ENCODE measurements at places on chromosomes 4 and X. TPM values are rescaled to one million over a fixed set of nuclear protein-coding genes. Genes with fewer than 3 reads are reported as not detected.

DNA sequence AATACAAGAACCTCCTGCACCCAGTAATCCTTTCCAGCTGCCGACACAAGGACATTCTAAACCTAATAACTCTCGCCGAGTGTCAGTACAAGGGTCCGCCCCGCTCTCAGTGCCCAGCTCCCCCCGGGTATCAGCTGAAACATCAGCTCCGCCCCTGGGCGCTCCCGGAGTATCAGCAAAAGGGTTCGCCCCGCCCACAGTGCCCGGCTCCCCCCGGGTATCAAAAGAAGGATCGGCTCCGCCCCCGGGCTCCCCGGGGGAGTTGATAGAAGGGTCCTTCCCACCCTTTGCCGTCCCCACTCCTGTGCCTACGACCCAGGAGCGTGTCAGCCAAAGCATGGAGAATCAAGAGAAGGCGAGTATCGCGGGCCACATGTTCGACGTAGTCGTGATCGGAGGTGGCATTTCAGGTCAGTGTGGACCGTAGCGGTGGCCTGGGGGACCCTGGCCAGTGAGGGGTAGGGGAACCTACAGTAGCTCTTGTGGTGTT, at the start of gene MAOA:
TSS of gene MAOA (plus strand) at position 295 of the 490 bp plus-strand sequence. CDS start at position 338, 43 bp downstream.
- H3K27ac ChIP-seq = peak within 1 kb of the TSS; percentile 80
- H3K4me3 ChIP-seq = peak within 1 kb of the TSS; percentile 70
- H3K4me1 ChIP-seq = no peaks in the 10 kb centered on the region
- no peaks in the 10 kb centered on the region for H3K27me3 ChIP-seq
- H3K36me3 ChIP-seq = no peaks in the 10 kb centered on the region

GRCh38 chr4:159193046-159193620, 90.3 kb downstream of the RAPGEF2 start:
- H3K27me3 ChIP-seq = no peaks in the 10 kb centered on the region
- H3K36me3 ChIP-seq = no peaks in the 10 kb centered on the region
- DNase-seq = no peak
- no peak overlapping the region for H3K27ac ChIP-seq

DNA sequence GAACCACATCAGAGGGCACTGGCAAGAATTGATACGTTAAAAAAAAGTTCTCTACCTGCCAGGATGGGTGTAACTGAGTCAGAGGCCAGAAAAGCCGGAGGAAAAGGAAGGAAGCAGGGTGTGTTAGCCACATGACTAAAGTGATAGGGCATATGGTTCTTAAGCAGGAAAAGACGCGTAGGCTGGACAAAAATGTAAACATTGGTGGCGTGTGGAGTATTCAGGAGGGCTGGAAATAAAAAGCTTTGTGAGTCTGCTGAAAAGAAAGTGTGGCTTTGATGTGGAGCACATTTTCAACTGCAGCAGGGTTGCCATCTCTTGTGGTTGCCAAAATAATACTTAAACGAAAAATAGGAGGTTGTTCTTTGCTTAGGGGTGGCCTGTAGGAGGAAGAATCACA, 186.5 kb upstream of the RPL34 start:
- H3K27me3 ChIP-seq = no peaks in the 10 kb centered on the region
- no peak overlapping the region for H3K27ac ChIP-seq
- H3K4me3 ChIP-seq = no peak overlapping the region
- H3K36me3 ChIP-seq = no peaks in the 10 kb centered on the region

GRCh38 chr4:75672461-75673026, 667 bp downstream of the G3BP2 start:
- DNase-seq = peak; percentile 52
- H3K4me3 ChIP-seq = peak overlapping the region; percentile 84
- peak overlapping the region; percentile 97 for H3K27ac ChIP-seq

DNA sequence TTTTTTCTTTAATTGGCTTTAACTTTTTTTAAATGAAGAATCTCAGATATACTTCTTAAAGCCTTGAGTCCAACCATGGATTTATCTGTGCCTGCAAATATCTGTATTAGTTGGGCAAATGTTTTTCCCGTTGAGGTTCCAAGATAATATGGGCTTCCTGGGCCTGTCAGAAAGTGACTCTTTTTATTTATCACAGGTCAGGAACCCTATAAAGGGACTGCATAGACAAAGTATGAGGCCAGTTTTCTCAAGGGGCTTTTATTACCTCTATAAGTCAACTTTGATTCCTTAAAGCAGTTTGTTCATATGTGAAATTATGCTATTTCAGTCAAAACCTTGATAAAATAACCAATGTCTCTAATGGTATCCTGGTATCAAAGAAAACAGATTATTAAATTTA, 80.2 kb upstream of the BMP2K start:
- H3K4me1 ChIP-seq = no peaks in the 10 kb centered on the region
- no peaks in the 10 kb centered on the region for H3K36me3 ChIP-seq
- no peak overlapping the region for H3K27ac ChIP-seq
- H3K4me3 ChIP-seq = no peak overlapping the region

DNA sequence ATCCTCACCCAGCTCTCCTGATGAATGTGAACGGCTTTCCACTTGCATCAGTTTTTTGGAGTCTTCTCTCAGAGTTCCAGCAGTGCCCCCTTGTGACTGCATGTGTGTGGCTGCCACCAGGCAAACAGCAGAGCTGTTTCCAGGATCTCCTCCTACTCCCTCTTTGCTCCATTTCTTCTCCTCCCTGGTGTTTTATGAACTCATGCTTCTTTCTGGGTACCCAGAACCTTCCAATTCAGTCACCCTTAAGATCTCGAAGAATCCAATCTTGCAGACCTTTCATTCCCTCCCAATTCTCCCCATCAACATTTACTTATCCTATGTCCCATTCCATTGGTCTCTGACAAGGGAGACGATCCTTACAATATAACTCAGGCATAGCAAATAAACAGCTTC, 6.8 kb upstream of the TCEANC start:
- no peaks in the 10 kb centered on the region for H3K36me3 ChIP-seq
- no peak overlapping the region for H3K4me3 ChIP-seq
- H3K27me3 ChIP-seq = no peaks in the 10 kb centered on the region
- peak; percentile 51 for DNase-seq
- H3K27ac ChIP-seq = no peak overlapping the region
- no peaks in the 10 kb centered on the region for H3K4me1 ChIP-seq

GRCh38 chr4:48065587-48066052, 49.0 kb downstream of the NIPAL1 start:
- H3K27ac ChIP-seq = no peak overlapping the region
- no peaks in the 10 kb centered on the region for H3K4me1 ChIP-seq
- DNase-seq = no peak
- H3K27me3 ChIP-seq = no peaks in the 10 kb centered on the region
- H3K36me3 ChIP-seq = no peaks in the 10 kb centered on the region

DNA sequence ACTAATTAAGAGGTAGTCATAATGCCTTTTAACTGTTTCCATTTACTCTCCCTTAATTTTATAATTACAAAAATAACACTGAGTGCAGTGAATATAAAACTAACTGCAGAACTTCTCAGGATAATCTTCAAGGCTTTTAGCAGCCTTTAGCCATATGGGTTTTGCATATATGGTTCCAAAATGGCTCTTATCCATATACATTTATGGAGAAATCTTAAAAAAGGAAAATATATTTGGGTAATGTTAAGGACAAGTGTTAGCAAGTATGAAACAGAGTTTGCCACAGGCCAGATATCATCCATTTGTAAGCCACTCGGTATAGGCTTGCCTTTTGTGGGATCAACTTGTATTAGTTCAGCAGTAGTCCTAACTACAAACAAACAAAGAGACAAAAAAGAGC, 423.4 kb downstream of the PDHA2 start:
- no peak overlapping the region for H3K27ac ChIP-seq
- H3K27me3 ChIP-seq = no peaks in the 10 kb centered on the region
- no peak overlapping the region for H3K4me3 ChIP-seq
- DNase-seq = no peak
- no peaks in the 10 kb centered on the region for H3K4me1 ChIP-seq
- H3K36me3 ChIP-seq = no peaks in the 10 kb centered on the region

DNA sequence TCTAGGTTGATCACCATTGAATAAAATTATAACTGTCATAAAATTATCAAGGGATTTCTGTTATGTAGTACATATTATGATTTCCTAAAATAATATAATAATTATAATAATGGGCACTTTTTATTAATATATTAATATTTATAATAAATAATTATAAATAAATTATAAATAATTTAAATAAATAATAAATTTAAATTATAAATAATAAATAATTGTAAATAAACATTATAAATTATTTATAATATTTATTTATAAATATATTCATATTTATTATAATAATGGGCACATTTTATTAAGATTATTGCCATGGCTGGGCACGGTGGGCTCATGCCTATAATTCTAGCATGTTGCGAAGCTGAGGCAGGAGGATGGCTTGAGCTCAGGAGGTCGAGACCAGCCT, 24.5 kb downstream of the RAP1GDS1 start:
- H3K27me3 ChIP-seq = no peaks in the 10 kb centered on the region
- H3K36me3 ChIP-seq = no peaks in the 10 kb centered on the region

DNA sequence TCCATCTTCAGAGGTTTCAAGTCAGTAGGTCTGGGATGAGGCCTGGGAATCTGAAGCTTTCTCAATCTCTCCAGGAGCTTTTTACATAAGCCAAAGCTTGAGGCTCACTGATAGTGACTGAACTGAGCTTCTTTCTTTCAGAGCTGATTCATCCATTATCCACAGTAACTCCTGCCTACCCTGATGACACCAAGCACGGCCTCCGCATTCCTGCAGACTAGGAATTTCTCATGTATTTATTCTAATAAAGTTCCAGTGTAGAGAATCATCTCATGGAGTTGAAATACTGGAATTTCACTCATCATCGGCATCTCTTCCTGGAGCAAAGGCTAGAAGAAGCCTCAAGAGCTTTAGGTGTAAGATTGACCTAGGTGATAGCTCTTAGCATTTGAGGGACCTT, 12.1 kb upstream of the DCTD start:
- no peak for DNase-seq
- H3K4me1 ChIP-seq = no peaks in the 10 kb centered on the region
- no peaks in the 10 kb centered on the region for H3K36me3 ChIP-seq
- H3K27ac ChIP-seq = no peak overlapping the region
- H3K4me3 ChIP-seq = no peak overlapping the region

GRCh38 chr4:127304356-127304755, 328.4 kb upstream of the INTU start:
- H3K27me3 ChIP-seq = no peaks in the 10 kb centered on the region
- H3K36me3 ChIP-seq = no peaks in the 10 kb centered on the region
- H3K27ac ChIP-seq = no peak overlapping the region

DNA sequence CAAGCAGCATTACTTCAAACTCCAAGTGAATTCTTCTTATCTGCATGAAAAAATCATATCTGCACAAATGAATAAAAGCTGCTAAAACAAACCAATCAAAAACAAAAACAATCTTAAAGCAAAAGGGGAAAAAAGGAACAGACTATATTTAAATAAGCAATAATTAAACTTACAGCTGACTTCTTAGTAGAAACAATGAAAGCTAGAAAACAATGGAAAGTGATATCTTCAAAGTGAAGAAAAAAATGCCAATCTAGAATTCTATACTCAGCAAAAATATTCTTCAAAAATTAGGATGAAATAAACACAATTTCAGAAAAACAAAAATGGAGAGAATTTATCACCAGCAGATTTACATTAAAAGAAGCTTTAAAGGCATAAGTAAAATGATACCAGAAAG, 20.0 kb downstream of the STBD1 start:
- H3K4me3 ChIP-seq = no peak overlapping the region
- no peaks in the 10 kb centered on the region for H3K4me1 ChIP-seq
- no peaks in the 10 kb centered on the region for H3K36me3 ChIP-seq
- no peaks in the 10 kb centered on the region for H3K27me3 ChIP-seq

DNA sequence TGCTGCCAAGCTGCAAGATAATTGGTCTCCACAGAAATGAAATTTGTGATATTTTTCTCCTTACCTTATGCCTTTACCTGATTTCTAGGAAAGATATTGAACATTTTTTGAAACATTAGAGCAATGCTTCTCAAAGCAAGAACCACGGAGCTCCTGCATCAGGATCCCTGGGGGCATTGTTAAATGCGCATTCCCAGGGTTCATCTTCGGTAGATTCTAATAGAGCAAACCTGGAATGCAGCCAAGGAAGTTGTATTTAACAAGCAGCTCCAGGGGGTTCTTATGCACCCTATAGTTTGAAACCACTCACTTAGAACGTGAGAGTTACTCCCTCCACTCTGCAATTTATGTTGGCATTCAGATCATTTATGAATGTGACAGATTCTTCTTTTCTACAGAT, 126.2 kb downstream of the SLC39A8 start:
- H3K27ac ChIP-seq = no peak overlapping the region
- no peaks in the 10 kb centered on the region for H3K36me3 ChIP-seq
- DNase-seq = no peak

DNA sequence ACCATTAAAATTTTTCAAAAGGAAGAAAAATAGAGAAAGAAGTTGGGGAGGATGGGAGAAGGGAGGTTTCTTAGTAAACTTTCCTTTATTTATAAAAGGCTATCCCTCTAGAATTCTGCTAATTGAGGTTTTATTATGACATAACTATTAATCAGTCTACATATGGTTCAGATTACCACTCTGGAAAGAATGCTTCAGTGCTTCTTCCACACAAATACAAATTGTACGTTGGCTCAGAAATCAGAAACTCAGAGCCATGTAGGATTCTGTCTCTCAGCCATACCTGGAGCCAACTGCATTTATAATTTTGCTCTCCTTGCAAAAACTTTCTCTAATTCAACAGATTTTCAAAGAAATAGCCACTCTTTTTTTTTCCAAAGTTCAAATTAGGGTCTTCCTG, 37.1 kb downstream of the SRPX start:
- H3K4me3 ChIP-seq = no peak overlapping the region
- H3K36me3 ChIP-seq = no peaks in the 10 kb centered on the region
- H3K4me1 ChIP-seq = no peaks in the 10 kb centered on the region
- no peak for DNase-seq
- peaks cover 28% of the 10 kb centered on the region for H3K27me3 ChIP-seq

GRCh38 chrX:48514126-48514806, 5.5 kb downstream of the PORCN start:
- no peak overlapping the region for H3K4me3 ChIP-seq
- no peaks in the 10 kb centered on the region for H3K36me3 ChIP-seq
- no peaks in the 10 kb centered on the region for H3K4me1 ChIP-seq
- no peak for DNase-seq
- no peak overlapping the region for H3K27ac ChIP-seq
- H3K27me3 ChIP-seq = no peaks in the 10 kb centered on the region

- no peaks in the 10 kb centered on the region for H3K36me3 ChIP-seq
- no peak overlapping the region for H3K27ac ChIP-seq
- no peak overlapping the region for H3K4me3 ChIP-seq
- H3K27me3 ChIP-seq = no peaks in the 10 kb centered on the region
Observed at GRCh38 chr4:139329665-139330200, 27.5 kb upstream of the NDUFC1 start.

- H3K27me3 ChIP-seq = no peaks in the 10 kb centered on the region
- no peak overlapping the region for H3K27ac ChIP-seq
- no peak overlapping the region for H3K4me3 ChIP-seq
Observed at GRCh38 chrX:3526071-3526470, 179.6 kb upstream of the MXRA5 start.

- no peak overlapping the region for H3K4me3 ChIP-seq
- H3K4me1 ChIP-seq = peaks cover 9% of the 10 kb centered on the region
Observed at GRCh38 chr4:6785572-6785925, 3.0 kb downstream of the KIAA0232 start.

SHROOM3 gene
- total RNA-seq = 145 TPM

HMGB2 gene
- total RNA-seq = 66.2 TPM

ETDB gene
- total RNA-seq = not detected

SOWAHD gene
- 0.33 TPM for total RNA-seq

ZXDB gene
- 10.9 TPM for total RNA-seq

TCEAL6 gene
- not detected for total RNA-seq

IL2 gene
- total RNA-seq = not detected

CXCR3 gene
- total RNA-seq = not detected

CNGA1 gene
- 5.1 TPM for total RNA-seq

WWC2 gene
- total RNA-seq = 40.4 TPM

PAGE1 gene
- total RNA-seq = not detected

RHOXF1 gene
- 1.3 TPM for total RNA-seq

ANKRD50 gene
- 14.6 TPM for total RNA-seq

CYBB gene
- 13.1 TPM for total RNA-seq

ATP1B4 gene
- not detected for total RNA-seq
